Naive B cell (primary cell): ENCODE measurements at places on chromosomes 2 and 18.

GRCh38 chr2:48235076-48235475, 294.9 kb upstream of the STON1 start:
- H3K36me3 ChIP-seq = no peaks in the 10 kb centered on the region
- no peaks in the 10 kb centered on the region for H3K4me1 ChIP-seq
- H3K4me3 ChIP-seq = no peak overlapping the region
- DNase-seq = no peak
- H3K27me3 ChIP-seq = no peaks in the 10 kb centered on the region

- H3K4me1 ChIP-seq = peaks cover 38% of the 10 kb centered on the region
- H3K4me3 ChIP-seq = peak overlapping the region; percentile 58
- no peaks in the 10 kb centered on the region for H3K27me3 ChIP-seq
- DNase-seq = no peak
- peaks cover 6% of the 10 kb centered on the region for H3K36me3 ChIP-seq
- H3K27ac ChIP-seq = no peak overlapping the region
These were observed 4.2 kb downstream of the SPAST start for GRCh38 chr2:32067549-32067948.

DNA sequence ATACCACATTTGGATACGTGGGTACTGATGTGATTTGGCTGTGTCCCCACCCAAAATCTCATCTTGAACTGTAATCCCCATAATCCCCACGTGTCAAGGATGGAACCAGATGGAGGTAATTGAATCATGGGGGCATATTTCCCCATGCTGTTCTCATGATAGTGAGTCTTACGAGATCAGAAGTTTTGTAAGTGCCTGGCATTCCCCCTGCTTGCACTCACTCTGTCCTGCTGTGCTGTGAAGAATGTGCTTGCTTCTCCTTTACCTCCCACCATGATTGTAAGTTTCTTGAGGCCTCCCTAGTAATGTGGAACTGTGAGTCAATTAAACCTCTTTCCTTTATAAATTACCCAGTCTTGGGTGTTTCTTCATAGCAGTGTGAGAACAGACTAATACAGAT, 70.3 kb downstream of the CHST9 start:
- H3K4me3 ChIP-seq = no peak overlapping the region
- H3K27ac ChIP-seq = no peak overlapping the region
- H3K4me1 ChIP-seq = no peaks in the 10 kb centered on the region
- no peaks in the 10 kb centered on the region for H3K36me3 ChIP-seq
- no peaks in the 10 kb centered on the region for H3K27me3 ChIP-seq

DNA sequence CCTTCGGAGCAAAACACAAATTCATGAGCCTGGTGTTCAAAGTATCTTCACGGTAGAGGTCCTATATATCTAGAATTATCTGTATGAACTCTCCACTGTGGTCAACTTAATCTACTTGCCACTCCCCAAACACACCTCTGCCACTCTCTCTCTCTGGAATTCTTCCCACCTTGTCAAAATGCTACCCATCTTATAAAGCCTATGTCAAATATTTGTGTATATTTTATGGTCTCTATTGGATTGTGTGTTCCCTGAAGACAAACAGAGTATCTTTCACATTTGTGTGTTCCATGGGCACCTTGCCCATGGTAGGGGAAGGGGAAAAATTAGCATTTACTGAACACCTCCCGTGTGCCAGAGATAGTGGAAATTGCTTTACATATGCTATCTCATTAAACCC, 83.2 kb upstream of the ATL2 start:
- H3K27ac ChIP-seq = no peak overlapping the region
- peaks cover 51% of the 10 kb centered on the region for H3K27me3 ChIP-seq
- no peaks in the 10 kb centered on the region for H3K4me1 ChIP-seq
- no peak overlapping the region for H3K4me3 ChIP-seq

DNA sequence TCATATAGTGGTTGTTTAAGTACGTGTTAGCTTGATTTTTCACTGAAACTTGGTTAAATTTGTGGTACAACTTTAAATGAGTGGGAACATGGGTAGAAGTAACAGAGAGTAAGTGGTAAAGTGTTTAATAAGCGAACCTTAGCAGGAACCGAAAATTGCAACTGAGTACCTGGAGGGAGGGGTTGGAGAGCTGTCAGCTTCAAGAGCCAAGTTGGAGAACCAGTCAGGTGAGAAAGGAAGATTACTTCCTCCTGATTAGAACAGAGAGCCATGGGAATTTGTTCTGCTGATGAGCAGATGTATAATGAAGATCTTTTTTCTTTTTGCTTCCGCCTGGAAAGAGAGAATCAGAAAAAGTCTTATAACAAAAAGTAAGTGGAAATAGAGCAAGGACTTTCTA, 158.4 kb upstream of the CDH7 start:
- H3K27me3 ChIP-seq = no peaks in the 10 kb centered on the region
- DNase-seq = no peak
- H3K4me1 ChIP-seq = no peaks in the 10 kb centered on the region
- no peaks in the 10 kb centered on the region for H3K36me3 ChIP-seq
- H3K27ac ChIP-seq = no peak overlapping the region

GRCh38 chr2:43171789-43172188, 54.6 kb downstream of the ZFP36L2 start:
- H3K27me3 ChIP-seq = no peaks in the 10 kb centered on the region
- no peak for DNase-seq
- H3K4me1 ChIP-seq = peaks cover 73% of the 10 kb centered on the region
- H3K27ac ChIP-seq = no peak overlapping the region

GRCh38 chr2:10834068-10834655, 21.6 kb upstream of the PDIA6 start:
- no peak overlapping the region for H3K27ac ChIP-seq
- H3K4me1 ChIP-seq = peaks cover 5% of the 10 kb centered on the region
- no peak overlapping the region for H3K4me3 ChIP-seq
- no peaks in the 10 kb centered on the region for H3K36me3 ChIP-seq
- H3K27me3 ChIP-seq = peaks cover 68% of the 10 kb centered on the region
- no peak for DNase-seq

DNA sequence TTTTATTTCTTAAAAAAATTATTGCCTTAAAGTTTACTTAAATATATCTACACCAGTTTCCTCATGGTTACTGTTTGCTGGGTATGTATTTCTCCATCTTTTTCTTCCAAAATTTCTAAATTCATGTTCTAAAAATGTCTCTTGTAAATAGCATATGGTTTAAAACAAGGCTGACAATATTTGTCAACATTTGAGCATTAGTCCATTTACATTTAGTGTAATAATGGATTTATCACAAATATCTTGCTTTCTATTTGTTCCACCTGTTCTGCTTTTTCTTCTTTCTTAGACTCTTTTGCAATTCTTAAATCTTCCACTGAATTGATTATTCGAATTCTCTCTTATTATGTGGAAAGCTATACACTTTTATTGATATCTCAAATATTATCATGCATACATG, 87.7 kb upstream of the SMAD7 start:
- H3K4me1 ChIP-seq = no peaks in the 10 kb centered on the region
- H3K27me3 ChIP-seq = no peaks in the 10 kb centered on the region
- no peak for DNase-seq
- H3K27ac ChIP-seq = no peak overlapping the region
- H3K4me3 ChIP-seq = no peak overlapping the region
- H3K36me3 ChIP-seq = peaks cover 30% of the 10 kb centered on the region

- no peak overlapping the region for H3K4me3 ChIP-seq
- no peak for DNase-seq
- peaks cover 17% of the 10 kb centered on the region for H3K27me3 ChIP-seq
- H3K4me1 ChIP-seq = peaks cover 7% of the 10 kb centered on the region
These were observed 11.4 kb downstream of the SNED1 start for GRCh38 chr2:241009601-241010530.

- H3K36me3 ChIP-seq = peaks cover 6% of the 10 kb centered on the region
- H3K4me1 ChIP-seq = no peaks in the 10 kb centered on the region
- DNase-seq = no peak
- no peak overlapping the region for H3K27ac ChIP-seq
- H3K27me3 ChIP-seq = peaks cover 27% of the 10 kb centered on the region
These were observed 23.8 kb downstream of the GNLY start for GRCh38 chr2:85718009-85718391.

DNA sequence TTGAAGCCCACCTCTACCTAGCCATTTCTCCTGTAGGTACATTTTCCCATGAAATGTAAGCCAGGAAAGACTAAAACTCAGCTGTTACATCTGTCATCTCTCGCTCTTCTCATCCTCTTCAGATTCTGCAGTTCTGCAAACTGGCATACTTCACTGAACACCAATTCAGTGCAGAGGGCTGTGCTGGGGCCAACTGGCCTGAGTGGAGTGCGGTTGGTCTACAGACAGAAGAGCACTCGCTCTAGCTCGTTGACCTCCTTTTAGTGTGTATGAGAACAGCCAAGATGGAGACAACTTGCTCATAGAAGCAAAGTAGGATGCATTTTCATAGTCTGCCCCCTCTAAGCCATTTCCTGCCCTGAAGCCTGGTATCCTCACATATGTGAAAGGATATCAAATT, 862.6 kb downstream of the BCL11A start:
- H3K4me3 ChIP-seq = no peak overlapping the region
- no peaks in the 10 kb centered on the region for H3K27me3 ChIP-seq
- H3K4me1 ChIP-seq = no peaks in the 10 kb centered on the region
- DNase-seq = no peak
- peaks cover 18% of the 10 kb centered on the region for H3K36me3 ChIP-seq
- H3K27ac ChIP-seq = no peak overlapping the region
